Caki2 (cell line): ENCODE measurements at places on chromosomes 7 and 10.
A peak's percentile ranks its signal among the peaks of the same experiment; 100 is the strongest.

DNA sequence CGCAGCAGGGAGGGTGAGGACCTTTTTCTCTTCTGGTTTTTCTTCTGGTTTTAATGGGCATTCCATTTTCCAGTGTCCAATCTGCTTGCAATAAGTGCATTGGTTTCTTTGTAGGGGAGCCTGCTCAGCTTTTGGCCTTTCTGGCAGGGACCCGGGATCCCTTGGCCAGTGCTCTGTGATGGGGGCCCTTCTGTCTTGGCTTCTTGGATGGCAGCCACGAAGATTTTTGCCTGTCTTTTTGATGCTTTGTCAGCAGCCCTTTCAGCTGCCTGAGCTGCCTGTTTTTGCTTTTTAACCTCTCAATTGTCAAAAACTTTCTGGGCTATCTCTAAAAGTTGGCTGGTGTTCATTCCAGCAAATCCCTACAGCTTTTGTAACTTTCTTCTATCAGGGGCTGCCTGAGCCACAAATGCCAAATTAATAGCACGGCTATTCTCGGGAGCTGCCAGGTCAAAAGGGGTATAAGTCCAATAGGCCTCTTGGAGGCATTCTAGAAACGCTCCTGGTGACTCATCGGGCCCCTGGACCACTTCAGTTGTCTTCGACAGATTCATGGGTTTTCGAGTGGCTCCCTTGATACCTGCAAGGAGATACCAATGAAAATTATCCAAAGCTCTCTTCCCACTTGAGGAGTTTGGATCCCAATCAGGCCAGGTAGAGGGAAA lies 179.9 kb upstream of the MBL2 start:
- no peak for DNase-seq

DNA sequence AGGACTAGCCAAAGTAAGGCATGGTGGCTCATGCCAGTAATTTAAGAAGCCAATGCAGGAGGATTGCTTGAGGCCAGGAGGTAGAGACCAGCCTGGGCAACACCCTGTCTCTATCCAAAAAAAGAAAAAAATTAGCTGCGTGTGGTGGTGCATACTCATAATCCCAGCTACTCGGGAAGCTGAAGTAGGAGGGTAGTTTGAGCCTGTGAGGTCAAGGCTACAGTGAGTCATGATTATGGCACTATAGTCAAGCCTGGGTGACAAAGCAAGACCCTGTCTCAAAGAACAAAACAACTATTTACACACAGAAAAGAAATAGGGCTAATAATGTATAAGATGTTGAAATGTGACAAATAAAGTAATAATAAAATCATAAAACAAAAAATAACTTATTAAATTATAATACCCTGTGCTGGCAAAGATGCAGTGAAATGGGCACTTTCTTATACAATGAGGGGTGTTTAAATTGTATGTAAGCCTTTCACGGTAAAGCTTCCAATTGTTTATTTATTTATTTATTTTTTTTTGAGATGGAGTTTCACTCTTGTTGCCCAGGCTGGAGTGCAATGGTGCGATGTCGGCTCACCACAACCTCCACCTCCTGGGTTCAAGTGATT lies 175.2 kb downstream of the TPST1 start:
- no peak for DNase-seq

DNA sequence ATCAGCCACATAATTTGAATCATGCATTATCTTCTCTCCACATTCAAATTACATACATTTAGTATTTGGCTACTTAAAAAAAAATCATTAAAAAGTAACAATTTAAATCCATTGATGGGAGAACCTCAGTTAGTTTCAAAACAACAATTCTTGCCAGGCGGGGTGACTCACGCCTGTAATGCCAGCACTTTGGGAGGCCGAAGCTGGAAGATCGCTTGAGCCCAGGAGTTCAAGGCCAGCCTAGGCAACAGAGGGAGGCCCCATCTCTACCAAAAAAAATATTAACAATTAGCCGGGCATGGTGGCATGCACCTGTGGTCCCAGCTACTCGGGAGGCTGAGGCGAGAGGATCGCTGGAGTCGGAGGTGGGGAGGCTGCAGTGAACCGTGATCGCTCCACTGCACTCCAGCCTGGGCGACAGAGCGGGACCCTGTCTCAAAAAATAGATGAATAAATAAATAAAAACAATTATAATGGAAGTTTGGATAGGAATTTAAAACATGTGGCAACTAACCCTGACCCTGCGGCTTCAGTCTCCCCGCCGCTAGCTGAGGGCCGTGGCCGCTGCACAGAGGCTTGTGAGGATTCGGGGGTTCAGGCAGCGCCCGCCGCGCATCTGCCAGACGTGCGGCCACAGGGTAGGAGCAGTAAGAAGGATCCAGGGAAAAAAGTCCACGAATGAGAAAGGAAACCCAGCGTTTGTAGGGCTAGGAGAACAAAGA lies 1.1 kb upstream of the CSGALNACT2 start:
- peak; percentile 11 for DNase-seq

DNA sequence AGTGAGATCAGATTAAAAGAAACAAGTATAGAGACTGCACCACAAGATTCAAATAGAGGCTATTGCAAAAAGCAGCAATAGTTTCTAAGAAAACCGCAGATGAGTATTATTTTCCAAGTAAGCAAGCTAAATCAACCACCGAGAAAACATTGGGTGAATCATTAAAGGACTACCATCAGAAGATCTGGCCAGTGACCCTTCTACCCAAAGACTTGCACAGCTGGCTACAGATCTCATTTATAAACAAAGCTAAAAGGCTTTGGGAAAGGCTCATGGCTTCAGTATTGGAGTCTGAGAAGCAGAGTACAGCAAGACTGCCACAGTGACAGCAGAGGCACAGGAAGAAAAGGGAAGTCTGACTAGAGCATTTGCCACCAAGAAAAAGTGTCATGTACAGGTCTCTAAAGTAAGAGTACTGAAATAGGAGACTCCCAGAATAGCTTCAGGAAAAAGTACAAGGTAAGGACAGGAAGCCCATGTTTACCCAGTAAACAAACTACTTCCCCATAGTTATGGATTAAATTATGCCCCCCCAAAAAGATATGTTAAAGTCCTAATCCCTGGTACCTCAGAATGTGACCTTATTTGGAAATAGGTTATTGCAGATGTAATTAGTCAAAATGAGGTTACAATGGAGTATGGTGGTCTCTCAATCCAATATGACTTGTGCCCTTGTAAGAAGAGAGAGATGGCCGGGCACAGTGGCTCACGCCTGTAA lies 19.0 kb downstream of the STEAP1 start:
- DNase-seq, result peak; percentile 74

DNA sequence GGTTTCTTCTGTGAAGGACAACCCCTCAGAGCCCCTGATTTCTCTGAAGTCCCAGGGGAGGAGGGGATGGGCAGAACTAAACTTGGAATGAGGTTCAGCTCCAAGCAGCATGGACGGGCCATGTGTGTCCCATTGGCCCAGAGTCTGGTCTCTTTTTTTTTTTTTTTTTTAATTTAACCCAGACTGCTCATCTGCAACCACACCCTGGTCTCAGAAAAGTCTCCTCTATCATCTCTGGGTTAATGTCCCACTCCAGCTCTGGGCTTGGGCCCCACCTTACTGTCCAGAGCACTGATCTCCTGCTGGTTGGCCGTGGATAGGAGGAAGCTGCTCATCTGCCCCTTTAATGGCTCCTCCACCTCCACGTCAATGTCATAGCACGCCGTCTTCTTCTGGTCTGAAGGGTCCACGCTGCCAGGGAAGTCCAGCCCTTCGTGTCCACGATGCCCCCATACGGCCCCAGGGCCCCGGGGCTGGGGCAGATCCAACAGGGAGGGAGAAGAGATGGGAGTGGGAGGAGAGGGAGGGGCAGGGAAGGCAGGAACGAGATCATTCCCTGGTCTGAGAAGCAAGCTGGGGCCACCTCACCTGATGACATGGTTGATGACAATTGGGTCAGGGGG lies 7.7 kb downstream of the CHPF2 start:
- no peak for DNase-seq

GRCh38 chr7:44044315-44045225 lies at the start of gene DBNL:
TSS of gene DBNL (plus strand) at chr7:44044702. CDS start at chr7:44044738, 36 bp downstream.
- peak; percentile 85 for DNase-seq

- DNase-seq, result no peak
Observed at GRCh38 chr10:32317795-32318357, 29.1 kb downstream of the EPC1 start.
